ENCODE measurements at places on chromosomes 4 and X.

GRCh38 chr4:153260553-153261300, 56.5 kb downstream of the TRIM2 start:
- DNase-seq = no peak

- DNase-seq = no peak
These were observed 33.5 kb downstream of the SMS start for GRCh38 chrX:21974011-21974385.

DNA sequence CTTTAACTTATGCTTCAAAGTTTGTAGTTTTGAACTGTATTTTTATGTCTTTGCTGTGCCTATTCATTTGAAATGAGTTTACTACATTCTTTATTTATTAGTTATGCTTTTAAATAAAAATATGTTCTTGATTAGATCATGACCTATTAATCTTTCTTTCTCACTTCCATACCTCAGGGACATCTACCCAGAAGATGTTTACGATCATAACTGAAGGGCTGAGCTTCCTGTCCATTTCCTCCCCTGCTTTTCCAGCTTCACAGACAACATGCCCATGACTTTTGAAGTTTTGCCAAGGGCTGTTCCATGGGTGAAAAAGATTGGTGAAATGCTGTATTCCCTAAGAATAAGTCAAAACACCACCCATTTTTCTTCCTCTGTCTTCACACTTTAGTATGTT, 99.7 kb upstream of the DDIT4L start:
- DNase-seq = no peak

- no peak for DNase-seq
These were observed 122.4 kb downstream of the RAP1GDS1 start for GRCh38 chr4:98383431-98384106.

GRCh38 chr4:106231931-106232330, 84.1 kb downstream of the TBCK start:
- no peak for DNase-seq

DNA sequence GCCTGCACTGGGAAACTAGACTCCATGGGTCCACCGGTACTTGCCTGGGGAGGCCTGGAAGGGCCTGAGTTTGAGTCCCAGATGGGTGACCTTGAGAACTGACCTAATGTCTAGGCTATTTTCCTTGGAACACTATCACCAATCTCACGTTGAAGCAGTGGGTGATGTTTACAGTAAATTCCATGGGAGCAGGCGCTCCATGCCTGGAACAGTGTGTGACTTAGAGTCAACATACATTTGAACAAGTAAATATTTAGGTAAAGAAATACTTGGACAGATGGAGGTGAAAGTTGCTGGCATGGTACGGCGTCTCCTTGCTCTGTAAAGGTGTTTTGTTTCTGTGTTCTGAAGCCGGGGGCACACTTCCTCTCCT, 47.5 kb downstream of the TBC1D14 start:
- DNase-seq = no peak

DNA sequence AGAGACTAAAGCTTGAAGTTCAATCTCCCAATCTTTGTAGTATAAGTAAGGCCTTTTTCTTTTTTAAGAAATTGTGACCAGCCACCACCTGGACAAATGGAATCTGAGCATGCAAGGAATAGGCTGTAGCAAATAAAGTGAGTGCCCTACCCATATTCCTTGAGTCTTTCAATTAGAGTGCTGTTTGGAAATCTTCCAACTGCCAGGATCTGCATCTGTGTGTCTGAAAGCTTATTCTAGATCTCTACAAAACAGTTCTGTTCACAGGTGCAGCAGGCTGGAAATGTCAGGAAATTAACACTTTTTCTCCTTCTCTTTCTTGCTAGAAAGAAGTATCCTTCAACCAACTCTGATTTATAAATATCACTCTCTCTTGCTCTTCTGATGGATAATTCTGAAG, 76.7 kb upstream of the NDST3 start:
- no peak for DNase-seq

- no peak for DNase-seq
These were observed 100.5 kb downstream of the NAA11 start for GRCh38 chr4:79225360-79225759.

- DNase-seq = no peak
These were observed 294.1 kb downstream of the STIM2 start for GRCh38 chr4:27154706-27155105.

DNA sequence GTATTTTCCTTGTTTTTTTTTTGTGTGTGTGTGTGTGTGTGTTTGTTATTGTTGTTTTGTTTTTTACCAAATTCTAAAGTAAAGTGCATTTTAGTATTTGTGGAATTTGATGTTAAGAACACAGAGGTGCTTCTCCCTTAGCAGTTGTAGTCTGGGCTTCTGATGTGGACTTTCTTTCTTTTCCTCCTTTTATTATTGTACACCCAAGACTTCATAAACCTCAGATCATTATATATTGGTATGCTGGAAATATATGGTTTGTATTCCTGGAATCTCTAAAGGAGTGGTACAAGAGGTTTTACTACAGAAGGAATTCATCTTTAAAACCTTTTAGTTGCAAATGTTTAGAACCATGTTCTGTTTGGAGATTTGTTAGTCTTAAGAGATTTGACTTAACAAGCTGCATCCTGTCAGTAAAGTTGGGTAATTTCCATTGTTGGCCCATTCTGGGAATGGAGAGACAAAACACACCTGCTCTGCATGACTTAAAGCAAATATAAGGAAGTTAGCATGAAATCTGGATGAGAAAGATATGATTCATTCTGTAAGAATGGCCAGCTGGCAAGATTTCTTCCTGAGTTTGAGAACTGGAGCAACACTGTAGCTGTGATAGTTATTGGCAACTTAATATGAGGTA, 64.0 kb downstream of the SMAD1 start:
- DNase-seq = peak; percentile 55

DNA sequence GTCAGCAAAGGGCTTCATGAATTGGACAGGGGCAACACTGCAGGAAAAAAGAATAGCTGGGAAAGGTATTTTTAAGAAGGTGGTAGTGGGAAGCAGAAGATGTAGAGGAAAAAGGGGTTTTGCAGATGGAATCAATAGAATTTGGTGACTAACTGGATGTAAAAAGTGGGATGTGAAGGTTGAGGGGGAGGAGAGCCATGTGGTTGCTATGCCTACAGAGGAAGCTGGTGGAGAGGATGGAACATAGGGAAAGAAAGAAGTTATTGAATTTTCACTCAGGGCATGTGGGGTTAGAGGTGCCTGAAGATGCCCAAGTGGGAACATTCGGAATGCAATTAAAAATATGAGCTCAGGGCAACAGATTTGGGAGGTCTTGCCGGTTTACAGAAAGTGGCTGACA, 33.0 kb downstream of the REELD1 start:
- DNase-seq = no peak

DNA sequence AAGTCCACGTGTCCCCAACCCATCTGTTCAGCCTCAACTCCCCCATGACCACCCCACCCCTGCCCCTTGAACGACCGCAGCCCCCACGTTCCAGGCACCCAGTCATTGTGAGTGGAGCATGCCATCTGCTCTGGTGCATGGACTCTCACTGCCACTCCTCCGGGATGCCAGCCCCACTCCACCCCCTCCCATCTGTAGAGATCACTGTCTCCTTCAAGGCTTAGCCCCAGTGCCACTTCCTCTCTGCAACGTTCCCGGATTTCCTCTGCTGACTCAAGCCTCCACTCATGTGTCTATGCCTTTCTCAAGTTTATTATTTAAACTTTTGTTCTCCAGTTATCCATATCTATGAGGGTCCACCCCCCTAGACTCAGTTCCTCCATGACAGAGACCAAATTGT, 54.0 kb downstream of the MAML3 start:
- peak; percentile 49 for DNase-seq

DNA sequence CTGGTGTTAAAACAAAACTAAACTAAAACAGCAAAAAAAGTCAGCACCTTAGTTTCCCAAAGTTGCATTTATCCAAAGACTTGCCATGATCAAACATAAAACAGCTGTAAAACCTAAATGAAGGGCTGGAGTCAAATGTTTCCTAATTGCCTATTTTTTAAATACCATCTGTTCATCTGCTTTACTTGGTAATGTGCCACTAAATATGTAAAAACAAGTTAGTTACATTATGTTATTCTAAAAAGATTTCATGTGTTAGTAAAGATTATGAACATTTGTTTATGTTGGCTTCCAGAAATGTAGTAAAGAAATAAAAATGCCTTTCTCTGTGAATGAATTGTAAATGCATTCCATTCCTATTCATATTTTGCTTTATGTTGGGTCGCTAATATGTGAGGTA, 977.8 kb downstream of the FSTL5 start:
- DNase-seq = no peak

DNA sequence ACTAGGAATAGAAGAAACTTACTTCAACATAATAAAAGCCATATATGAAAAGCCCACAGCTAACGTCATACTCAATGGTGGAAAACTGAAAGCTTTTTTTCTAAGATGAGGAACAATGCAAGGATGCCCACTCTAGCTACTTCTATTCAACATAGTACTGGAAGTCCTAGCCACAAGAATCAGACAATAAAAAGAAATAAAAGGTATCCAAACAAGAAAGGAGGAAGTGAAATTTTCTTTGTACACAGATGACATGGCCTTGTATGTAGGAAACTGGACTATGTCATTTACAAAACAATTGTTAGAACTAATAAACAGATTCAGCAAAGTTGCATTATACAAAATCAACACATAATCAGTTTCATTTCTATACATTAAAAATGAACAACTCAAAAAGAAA, 25.5 kb upstream of the NXT2 start:
- no peak for DNase-seq

GRCh38 chr4:48968814-48969213, 17.3 kb upstream of the CWH43 start:
- no peak for DNase-seq

DNA sequence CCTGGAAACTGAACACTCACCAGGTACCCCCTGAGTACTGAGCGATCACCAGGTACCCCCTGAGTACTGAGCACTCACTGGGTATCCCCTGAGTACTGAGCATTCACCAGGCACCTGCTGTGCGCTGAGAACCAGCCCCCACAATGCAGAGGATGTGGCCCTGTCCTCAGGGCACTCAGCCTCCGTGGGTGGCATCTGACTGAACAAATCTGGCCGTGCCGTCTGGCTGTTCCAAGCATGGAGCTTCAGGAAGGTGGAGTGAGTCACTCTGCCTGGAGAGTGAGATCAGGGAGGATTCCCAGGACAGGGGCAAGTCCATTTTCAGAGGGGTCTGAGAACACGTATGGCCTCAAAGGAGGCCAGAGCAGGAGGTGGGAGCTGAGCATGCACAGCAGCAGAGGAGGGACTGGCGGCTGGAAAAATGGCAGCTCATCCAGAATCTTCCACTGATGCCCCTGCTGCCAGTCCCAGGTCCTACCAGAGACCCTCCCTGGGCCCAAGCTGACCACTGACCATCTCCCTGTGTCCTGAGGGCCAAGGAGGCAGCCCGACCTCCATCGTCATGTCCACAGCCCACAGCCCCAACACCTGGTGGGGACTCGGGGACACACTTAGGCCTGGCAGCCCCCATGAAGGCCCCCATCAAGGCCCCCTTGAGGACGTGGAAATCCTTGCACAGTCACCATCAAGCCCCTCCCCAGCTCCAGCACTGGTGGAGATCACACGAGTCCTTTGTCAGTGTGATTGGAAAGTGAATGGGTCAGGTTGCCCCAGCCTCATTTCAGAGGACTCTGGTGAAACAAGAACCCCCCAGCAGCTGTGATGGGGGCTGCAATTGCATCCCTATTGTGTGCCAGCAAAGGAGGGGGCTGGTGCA, 94.1 kb downstream of the HMX1 start:
- DNase-seq = no peak

GRCh38 chr4:26648260-26648659, 64.4 kb downstream of the TBC1D19 start:
- DNase-seq = no peak

DNA sequence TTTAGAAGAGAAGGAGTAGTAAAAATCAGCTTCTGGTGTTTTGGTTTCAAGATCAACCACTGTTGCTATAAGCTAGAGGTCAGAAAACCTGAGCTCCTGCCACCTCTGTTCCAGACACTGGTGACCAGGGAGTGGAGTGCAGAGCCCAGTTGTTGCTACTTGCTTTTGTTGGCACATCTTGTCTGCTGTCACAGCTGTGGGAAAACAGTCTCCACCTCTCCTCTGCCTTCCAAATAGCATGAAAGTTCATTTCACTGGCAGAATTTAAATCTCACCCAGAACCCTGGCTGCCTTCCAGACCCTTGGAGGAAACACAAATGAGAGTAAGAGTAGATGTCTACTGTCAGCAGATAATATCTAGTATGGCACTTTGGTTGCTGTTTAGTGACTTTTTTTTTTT, 297.5 kb upstream of the KLF3 start:
- no peak for DNase-seq

DNA sequence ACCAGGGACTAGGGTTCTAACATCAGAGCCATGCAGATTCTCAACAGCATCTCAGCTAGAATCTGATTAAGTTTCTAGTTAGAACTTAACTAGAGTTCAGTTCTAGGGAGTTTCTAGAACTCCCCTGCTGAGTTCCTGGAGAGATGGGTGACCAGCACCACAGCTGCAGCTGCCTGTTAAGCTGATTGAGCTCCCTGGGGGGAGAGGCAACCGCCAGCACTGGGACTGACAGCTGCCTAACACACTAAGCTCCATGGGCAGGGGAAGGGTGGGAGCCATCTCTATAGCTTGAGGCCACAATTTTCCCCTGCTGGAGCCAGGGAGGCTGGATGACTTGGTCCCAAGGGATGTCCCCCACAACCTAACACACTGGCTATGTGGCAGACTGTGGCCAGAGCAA, 84.2 kb downstream of the CHIC1 start:
- DNase-seq = no peak

GRCh38 chrX:136689436-136689835, 41.5 kb downstream of the CD40LG start:
- DNase-seq = no peak

DNA sequence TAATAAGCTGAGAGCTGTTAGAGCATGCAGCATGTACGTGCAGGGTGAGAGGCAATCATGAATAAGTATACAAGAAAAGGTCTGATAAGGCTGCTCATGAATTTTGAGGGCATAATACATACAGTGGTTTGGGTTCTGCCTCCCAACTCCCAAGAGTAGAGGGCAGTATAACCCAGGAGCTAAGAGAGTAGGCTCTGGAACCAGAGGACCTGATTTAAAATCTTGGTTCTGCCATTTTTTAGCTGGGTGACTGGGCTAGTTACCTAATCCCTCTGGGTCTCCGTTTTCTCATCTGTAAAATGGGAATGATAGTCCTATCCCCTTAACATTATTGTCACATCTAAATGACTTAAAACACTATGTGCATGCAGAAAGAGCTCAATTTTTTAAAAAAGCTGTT, 85.3 kb downstream of the LNX1 start:
- DNase-seq = no peak

DNA sequence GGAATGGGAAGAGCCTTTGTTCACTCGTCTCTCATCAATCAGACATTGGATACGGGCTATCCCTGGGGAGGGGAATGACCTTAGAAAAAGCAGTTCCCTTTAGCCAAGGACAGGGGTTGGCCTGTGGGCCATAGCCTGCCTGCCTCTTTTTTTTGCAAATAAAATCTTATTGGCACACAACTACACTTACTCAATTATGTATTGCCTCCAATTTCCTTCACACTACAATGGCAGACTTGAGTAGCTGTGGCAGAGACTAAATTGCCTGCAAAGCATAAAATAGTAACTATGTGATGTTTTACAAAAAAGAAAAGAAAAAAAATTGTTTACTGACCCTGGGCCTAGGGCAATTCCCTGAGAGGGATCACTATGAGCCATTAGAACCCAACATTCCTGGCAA, 23.4 kb downstream of the PPP1R2C start:
- DNase-seq = no peak

- no peak for DNase-seq
These were observed 470.5 kb downstream of the PCDH7 start for GRCh38 chr4:31190671-31191070.

- DNase-seq = no peak
These were observed 75.3 kb downstream of the PWWP3B start for GRCh38 chrX:106243376-106243775.

- no peak for DNase-seq
These were observed 206.0 kb downstream of the BCOR start for GRCh38 chrX:39891781-39892180.

All from A549 (cell line).